ENCODE measurements at places on chromosomes 5 and 9.

GRCh38 chr9:74910036-74910435, 22.3 kb upstream of the TRPM6 start:
- DNase-seq = no peak

GRCh38 chr5:1765880-1766235, 33.8 kb downstream of the MRPL36 start:
- no peak for DNase-seq

GRCh38 chr5:132228241-132229035, 785 bp upstream of the P4HA2 start:
- no peak for DNase-seq

GRCh38 chr5:65479527-65479926, 2.2 kb downstream of the ADAMTS6 start:
- no peak for DNase-seq

GRCh38 chr9:127912882-127913281, 4.0 kb downstream of the ST6GALNAC4 start:
- DNase-seq = no peak

DNA sequence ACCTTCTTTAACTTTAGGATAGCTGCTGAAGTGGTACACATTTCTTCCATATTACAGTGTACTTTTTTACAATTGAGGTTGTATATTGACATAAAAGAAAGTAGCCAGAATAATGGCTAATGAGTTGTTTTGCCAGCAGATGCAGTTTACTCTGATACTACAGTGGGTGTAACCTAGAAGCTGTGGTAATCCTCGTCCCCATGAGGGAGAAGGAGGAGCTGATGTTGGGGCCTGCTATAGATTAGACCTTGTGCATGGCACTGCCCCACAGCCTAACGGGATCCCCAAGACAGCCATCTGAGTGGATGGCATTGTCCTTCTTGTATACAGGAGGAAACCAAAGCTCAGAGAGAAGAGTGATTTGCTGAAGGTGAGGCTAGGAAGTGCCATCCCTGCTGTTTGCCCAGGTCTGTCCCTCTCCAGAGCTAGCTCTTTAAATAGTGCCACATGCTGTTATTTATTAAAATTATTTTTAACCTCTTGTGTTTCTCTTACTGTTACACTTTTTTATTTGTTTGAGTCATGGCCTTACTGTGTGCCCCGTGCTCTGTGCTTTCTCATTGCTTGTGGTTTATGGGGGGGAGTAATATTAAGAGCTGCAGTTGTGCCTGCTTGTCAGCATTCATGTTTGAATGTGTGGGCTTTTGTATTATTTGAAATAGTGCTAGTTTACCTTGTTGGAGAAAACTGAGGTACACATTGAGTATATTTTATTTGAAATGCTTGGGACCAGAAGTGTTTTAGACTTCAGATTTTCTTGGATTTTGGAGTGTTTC, 65.3 kb downstream of the ICE1 start:
- peak; percentile 27 for DNase-seq

DNA sequence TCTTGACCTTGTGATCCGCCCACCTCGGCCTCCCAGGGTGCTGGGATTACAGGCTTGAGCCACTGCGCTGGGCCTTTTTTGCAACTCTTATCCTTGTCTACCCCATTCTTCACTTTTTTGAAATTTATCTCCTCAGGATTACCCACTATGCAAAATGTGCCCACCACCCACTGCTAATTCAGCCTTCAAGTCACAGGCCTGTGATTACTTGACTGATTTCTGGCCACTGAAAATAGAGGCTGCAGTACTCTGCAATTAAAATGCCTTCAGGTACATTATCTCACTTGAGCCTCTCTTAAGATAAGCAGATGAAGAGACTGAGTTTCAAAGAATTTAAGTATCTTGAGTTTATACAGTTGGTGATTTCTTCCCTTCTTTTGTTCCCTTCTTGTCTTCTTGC, 112.4 kb upstream of the SPATA31D4 start:
- no peak for DNase-seq

- DNase-seq = peak; percentile 44
Observed at GRCh38 chr5:178234750-178235587, 2.4 kb upstream of the PHYKPL start.

Data from amniotic epithelial cell (primary cell).